ENCODE measurements at places on chromosomes 16 and 17. TPM values are rescaled to one million over a fixed set of nuclear protein-coding genes. Genes with fewer than 3 reads are reported as not detected.

Gene GFOD2
- total RNA-seq, result 16.5 TPM

Gene PSMB10
- 50.5 TPM for total RNA-seq

Gene GTF3C1
- total RNA-seq, result 41.3 TPM

Gene CANT1
- 34.8 TPM for total RNA-seq
